ENCODE measurements at places on chromosomes 11 and 22.

DNA sequence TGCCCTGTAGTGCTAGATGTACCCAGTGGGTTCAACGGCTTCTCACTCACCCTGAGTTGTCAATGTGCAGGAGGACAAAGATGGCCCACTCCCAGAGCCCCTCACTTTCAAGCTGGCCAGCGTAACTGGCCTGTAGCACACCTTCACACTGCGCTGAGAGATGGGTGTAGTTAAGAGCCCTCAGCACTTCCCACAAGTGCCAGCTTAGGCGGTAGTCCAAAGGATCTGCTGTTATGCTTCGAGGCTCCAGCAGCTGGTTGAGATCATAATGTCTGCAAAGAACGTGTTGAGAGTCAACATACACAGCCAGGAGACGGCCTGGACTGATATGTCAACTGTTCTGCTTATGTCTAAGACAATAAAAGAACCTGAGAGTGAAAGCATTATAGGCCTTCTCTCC is 14.7 kb upstream of the CHRNA10 start:
- DNase-seq, result no peak

GRCh38 chr11:114683007-114683406 is 4.7 kb downstream of the NXPE2 start:
- DNase-seq, result no peak

GRCh38 chr11:120769906-120770305 is 254.0 kb upstream of the TBCEL start:
- no peak for DNase-seq

DNA sequence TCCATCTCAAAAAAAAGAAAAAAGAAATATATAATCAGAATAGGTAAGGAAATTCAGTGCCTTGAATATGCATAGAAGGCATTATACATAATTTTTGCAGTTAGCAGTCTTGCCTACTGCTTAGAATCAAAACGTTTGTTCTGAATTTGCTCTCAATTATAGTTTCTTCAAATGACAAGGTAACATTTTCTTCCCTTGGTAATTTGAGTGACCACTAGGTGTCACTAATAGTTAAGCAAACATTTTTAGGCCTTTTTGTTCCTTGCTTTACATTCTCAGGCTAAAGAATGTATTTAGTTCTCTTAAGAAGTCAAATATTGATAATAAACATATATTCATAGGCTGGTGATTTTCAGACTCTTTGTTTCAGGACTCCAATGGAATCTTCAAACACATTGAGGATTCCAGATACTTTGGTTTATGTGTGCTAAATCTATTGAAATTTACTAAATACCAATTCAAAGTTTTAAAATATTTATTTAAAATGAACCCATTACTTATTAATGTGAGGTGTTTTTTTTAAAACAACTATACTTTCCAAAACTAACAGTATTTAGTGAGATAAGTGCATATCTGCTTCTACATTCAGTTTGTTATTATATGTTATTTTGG is 55.0 kb upstream of the DEPDC7 start:
- no peak for DNase-seq

GRCh38 chr11:65430406-65431217 is 8.0 kb downstream of the NEAT1 start:
- DNase-seq, result no peak

Measured in iPS-NIHi11 (cell line).